ENCODE measurements at places on chromosomes 1 and 21.

GRCh38 chr1:91653183-91653582, 152.5 kb downstream of the CDC7 start:
- no peak for DNase-seq

DNA sequence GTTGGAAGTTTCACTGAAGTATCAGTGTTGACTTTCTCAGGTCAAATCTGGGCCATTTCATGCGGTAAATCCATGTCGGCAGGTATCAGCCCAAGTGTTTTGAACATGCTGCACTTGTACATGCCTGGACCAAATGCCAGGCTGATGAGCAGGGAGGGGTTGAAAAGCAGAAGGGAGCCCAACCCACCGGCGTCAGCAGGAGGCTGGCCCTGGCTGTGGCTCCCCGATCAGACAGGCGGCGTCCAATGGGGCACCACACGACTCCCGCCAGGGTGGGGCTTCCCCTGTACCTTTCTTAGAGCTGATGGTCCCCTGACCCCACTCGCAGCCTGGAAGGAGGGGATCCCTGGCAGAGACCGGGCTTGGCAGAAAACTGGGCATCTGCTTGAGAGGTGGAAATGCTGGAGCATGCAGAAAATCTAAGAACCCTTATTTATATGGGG, 540.0 kb downstream of the KIF26B start:
- DNase-seq: no peak

DNA sequence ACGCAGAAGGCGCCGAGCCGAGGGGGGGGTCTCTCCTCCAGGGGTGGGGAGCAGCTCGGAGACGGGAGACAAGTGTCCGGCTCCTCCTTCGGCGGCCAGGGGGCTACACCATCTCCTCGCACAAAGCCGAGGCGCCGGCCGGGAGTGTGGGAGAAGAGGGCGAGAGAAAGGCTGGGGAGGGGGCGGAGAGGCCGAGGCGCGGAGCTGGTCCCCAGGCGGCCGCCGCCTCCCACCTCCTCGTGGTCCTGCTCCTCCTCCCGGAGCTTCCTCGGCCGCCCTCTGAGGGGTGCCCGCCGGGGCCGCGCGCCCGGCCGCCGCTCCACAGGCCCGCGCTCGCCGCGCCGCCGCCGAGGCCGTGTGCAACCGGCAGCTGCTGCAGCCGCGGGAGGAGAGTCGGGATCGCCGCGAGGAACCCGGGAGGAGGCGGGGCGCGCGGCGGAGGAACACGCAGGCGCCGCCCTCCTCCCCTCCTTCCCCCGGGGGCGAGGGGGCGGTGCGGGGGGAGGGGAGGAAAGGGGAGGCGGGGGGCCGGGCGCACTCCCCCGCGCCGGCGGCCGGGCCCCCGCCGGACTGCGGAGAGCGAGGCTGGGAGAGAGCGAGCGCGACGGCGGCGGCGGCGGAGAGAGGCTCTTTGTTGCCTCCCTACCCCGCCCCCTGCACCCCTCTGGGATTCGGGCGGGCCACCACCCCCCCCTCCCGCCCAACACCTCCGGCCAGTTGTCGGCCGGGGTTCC, at the start of gene ENAH:
ENAH (minus strand) TSS at position 395 of the 734 bp plus-strand sequence. CDS start 433 bp downstream, outside the sequence.
- DNase-seq: peak; percentile 90

DNA sequence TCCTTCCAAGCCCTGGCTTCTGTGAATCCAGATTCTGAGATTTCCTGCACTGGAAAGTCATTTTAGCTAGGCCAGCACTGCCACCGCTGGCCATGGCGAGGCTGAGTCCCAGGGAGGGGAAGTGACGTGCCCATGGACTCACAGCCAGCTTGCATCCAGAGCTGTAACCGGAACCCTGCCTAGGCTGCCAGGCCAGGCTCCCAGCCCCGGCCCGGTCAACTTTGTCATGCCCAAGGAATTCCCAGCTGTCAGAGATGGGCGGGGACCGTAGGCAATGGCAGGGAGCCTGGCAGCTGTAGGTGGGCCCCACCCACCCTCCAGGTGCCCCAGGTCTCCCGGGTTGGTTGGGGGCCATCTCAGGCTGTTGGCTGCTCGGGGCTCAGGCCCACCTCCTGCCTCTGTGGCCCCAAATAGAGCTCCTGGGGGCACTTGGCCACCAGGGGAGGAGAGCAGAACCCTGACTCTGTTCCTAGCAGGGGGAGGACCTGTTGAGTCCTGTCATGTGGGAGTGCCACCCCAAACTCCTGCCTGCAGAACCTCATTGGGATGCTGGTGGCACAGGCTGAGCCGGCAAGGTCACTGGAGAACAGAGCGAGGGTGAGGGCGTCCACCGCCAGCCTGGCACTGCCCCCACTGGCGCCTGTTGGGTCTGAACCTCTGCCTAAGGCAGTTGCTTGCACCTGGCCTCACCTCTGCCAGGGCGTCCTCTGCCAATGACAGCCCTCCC, 57.8 kb downstream of the FOXO6 start:
- DNase-seq: peak; percentile 88

GRCh38 chr1:218025454-218025853, 259.6 kb upstream of the RRP15 start:
- no peak for DNase-seq

DNA sequence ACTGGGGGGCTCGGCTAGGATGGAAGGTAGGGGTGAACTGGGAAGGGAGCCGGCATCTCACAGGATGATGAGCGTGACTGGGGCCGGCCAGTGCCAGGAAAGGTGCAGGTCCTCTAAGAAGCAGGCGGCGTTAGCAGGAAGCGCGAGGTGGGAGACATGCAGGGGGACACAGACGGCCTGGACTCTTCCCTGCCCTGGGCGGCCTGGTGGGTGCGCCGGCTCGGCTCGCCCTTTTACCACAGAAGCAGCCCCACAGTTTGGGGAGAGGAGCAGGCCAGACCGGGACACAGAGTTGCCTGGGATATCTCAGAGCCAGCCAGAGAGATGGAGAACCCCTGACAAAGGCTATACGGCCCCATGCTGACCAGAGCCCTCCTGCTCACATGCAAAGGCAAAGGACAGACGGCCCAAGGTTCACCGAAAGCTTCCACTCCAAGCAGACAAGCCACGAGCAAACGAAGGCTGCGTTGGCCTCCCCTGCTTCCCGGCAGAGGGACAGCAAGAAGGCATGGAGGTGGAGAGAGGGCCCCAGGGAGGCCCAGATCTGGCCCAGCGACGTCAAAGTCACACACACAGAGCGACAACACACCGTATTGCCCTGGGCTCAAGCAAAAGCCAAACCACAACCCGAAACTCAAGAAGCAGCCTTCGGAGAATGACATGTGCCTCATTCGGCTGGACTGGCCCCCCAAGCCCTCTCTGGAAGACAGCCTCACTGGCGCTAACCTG, 14.9 kb upstream of the ALDH4A1 start:
- DNase-seq: no peak

DNA sequence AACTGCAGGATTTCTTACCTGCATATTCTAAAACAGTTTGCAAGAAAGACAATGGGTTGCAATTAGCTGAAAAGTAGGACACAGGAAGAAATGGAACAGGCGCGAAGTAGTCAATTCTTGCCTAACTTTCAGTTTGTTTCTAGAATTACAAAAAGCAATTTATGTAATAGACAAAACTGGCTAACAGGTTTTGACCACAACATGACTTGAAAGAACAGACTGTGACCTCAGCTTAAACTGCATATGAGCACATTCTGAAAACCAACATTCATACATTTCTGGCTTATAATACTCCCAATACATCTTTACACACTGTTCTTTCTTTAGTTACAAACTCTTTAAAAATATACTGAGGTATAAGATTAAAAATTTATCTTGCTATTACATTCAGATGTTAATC, 405.9 kb upstream of the B3GALT2 start:
- no peak for DNase-seq

- no peak for DNase-seq
Measured at GRCh38 chr21:42858185-42858847, 21.0 kb downstream of the WDR4 start.

DNA sequence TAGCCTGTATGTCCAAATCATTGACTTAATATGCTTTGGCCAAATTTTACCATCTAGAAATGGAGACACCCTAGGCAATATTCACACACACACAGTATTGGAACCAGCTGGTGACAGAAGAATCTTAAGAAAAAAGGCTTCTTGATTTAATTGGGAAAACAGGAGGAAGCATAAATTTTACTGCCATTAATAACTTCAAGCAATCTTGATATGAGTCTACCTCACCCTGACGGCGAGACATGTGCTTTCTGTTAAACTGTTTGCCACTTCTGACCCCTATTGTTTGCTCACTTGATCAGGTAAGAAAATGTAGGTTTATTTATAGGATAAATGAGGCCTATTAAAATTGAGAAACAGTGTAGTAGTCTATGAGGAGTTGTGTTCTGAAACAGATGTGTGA, 73.2 kb downstream of the KIFAP3 start:
- DNase-seq: no peak

DNA sequence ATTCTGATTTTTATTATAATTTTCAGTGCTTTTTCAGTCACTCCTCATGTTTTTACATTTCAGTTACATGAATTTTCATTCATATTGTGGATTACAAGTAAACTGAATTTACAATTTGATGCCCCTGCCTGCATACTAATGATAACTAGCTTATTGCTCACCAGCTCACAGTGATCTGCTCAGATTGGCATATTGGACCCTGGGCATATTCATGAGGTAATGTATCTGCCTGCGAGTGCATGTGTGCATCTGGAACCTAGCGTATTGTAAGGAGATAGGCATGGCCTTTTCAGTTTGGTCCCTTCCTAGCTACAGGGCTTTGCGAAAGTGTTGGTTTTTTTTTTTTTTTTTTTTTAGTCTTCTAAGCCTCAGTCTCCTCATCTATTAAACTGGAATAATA, 213.7 kb downstream of the SDCCAG8 start:
- no peak for DNase-seq

DNA sequence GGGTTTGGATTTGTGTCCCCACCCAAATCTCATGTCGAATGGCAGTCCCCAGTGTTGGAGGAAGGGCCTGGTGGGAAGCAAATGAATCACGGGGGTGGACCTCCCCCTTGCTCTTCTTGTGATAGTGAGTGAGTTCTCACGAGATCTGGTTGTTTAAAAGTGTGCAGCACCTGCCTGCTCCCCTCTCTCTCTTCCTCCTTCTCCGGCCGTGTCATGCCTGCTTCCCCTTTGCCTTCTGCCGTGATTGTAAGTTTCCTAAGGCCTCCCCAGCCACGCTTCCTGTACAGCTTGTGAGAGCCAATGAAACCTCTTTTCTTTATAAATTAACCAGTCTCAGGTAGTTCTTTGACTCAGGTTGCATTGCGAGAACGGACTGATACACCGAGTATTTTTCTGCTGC, 15.9 kb downstream of the CLDN14 start:
- no peak for DNase-seq
